NCI-H1092 (cell line): ENCODE measurements at places on chromosomes 6 and 20.

DNA sequence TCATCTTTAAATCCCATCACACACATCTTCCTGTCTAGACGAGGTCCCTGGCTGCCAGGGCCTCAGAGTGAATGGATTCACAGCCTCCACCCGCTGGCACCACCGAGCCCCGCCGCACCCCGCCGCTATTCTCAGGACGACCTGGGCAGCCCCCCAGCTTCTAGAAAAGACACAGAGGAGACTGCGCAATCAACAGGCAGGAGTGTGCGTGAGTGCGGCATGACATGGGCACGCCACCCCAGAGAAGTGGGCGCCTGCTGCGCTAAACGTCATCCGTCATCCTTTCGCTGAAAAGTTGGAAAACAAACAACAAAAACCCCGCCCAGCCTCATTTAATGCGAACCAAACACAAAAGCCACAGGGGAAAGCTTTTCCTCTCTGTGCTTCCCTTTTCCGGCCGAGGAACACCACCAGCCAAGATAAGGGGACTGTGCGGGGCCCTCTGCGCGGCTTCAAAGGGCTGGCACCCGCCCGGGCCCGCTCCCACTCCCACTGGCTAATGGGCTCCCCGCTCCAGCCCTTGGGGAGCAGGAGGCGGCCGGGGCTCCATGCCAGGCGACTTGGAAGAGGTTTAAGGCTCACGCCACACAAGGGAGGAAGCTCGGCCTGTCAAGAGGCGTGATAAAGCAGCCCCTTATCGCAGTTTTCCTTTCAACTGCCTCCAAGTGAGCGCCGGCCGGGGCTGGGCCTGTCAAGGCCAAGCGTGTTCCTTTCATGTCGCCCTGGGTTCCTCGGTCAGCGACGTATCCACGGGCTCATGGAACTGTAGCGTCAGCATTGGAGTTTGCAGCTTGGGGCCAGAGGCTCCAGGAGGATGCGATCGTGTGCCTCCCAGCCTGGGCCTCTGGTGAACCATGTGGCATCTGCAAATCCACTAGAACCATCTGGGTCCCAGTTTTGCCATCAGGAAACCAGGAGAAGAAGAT lies 50.1 kb downstream of the NFATC2 start:
- peak; percentile 65 for DNase-seq

- DNase-seq: no peak
Observed at GRCh38 chr20:51586005-51586440, 43.5 kb upstream of the NFATC2 start.

- no peak for DNase-seq
Observed at GRCh38 chr6:68108233-68108835, 526.7 kb upstream of the ADGRB3 start.

- DNase-seq: no peak
Observed at GRCh38 chr6:100426241-100426640, 38.5 kb downstream of the SIM1 start.

DNA sequence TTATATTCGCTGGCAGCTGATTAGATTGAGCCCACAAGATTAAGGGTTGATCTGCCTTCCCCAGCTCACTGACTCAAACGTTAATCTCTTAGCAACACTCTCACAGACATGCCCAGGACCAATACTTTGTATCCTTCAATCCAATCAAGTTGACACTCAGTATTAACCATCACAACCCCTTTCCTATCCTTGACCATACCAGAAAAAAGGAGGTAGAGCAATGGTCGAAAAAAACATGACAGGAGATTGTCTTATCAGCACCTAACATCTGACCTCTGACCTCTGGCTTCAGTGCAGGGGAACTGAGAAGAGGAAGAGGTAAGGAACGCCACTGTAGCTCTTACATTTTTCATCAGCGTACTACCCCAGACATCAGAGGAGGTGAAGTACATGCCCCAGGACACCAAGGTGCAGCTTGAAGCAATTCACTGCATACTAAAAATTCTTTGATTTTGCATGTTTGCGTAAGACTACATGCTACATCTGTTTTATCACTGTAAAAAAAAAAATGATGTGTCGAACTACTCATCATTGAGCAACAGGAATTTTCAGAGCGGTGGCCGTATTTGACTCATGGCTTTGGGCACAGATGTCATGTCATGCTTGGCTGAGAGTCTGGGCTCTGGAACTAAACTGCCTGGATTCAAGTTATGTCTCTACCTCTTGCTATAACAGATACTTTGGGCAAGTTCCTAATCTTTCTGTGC lies 188.0 kb upstream of the TAB2 start:
- DNase-seq: no peak

- peak; percentile 77 for DNase-seq
Observed at GRCh38 chr6:164927288-164928056, 381.9 kb downstream of the C6orf118 start.

DNA sequence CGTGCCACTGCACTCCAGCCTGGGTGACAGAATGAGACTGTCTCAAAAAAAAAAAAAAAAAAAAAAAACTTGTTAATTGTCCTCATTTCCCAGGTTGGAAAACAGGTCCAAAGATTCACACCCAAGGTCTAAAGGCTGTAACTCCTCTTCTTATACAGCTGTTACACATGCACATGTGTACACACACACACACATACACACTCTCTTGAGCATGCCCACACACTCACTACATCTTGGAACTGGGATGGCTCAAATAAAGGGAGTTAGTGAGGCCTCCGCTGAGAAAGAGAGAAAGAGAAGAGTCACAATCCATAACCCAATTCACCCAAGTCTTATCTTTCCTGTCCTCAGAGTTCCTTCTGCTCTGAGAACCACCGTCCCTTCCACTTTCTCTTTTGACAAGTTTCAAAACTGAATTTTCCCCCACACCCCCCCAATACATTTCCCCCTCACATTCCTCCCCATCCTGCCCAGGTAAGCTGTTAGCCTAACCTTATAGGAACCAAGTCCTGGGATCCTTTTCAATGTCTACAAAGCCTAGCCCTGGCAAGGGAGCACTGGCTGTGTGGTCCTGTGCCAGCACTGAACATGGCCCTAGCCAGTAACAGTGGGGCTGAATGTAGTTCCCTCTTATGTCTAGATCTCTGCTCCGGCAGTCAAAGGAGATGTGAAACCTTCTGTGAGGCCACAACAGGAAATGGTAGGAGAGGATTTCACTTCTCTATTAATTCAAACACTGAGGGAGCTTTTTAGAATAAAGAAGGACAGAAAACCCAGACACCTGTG lies 3.2 kb upstream of the HLA-DMB start:
- no peak for DNase-seq

DNA sequence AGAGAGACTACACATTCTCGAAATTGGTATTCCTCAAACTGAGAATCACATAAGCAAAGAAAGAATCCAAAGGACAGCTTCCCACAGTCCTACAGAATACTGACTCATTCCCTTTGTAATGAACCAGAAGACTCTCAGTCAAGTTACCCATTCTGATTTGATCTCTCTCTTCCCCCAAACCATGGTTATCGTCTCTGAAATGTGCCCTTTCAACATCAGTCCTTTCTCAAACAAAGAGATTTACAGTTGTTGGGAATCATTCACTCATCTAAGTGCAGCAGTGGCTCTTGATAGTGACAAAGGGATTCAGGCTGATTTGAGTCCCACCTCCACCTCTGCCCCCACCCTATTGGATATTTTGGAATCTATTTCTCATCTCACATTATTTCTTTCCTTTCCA lies 15.0 kb upstream of the RSPO3 start:
- DNase-seq: no peak

DNA sequence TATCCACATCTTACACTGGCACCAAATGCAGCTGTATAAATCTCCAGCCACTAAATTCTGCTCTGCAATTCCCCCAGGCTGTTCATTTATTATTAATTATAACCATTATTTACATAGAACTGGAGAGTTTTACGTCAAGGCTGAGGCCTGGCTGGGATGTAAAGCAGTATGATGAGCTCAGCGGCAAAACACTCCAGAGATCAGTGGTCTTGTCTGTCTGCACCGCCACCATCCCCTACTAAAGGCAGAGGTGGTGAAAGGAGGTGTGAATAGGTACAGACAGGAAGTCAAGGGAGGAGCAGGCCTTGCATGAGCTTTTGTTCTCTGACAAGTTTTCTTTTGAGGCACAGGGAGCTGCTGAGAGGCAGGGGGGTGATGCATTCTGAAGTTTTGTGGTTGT lies 159.9 kb upstream of the PCSK2 start:
- DNase-seq: peak; percentile 11

DNA sequence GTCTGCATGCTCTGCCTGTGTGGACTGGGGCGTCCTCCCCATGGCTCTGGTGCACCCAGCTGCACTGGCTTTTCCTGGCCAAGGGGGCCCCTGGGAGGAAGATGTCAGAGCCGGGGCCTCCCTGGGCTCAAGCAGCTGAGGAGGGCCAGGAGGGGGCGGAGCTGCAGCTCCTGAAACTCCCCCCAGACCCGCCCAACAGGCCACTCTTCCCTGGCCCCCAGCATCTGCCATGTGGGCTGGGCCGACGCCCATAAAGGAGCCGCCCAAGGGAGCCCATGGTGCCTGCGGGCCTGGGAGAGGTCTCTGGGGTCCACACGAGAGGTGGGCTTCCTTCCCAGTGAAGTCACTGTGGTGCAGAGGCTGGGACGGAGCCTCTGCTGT lies 4.0 kb downstream of the RBBP8NL start:
- no peak for DNase-seq

- no peak for DNase-seq
Observed at GRCh38 chr20:42974347-42974746, 215.4 kb downstream of the PTPRT start.

- no peak for DNase-seq
Observed at GRCh38 chr6:75397656-75398465, 95.7 kb downstream of the FILIP1 start.

GRCh38 chr20:37162646-37163045 lies 16.5 kb upstream of the RPN2 start:
- no peak for DNase-seq

DNA sequence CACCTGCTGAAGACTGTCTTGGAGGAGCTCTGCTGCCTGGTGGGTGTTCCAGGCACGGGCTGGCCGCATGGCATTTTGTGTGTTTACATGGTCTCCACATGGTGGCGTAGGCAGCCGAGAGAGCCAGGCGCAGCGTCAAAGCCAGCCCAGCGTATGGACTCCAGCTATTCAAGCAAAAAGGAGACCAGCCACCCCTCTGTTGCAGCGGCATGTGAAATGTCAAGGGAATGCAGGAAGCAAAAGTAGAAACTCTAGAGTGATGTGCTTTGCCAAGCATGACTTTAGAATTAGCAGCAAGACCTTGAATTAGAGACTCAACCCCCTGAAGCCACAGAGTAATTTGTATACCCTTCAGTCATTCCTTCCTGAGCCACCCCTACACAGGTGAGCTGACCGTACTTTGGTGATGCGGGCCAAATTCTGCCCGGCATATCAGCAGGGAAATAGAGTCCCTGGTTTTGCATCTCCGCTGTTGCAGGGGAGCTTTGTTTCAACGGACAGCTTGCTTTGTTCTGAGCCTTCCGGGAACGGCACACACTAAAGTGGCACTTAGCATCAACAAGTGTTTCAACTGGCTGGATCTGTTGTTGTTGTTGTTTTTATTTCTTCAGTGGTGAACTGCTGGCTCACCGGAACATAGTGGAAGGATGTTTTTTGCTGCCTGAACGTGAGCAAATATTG lies 48.5 kb downstream of the FNDC1 start:
- peak; percentile 12 for DNase-seq

DNA sequence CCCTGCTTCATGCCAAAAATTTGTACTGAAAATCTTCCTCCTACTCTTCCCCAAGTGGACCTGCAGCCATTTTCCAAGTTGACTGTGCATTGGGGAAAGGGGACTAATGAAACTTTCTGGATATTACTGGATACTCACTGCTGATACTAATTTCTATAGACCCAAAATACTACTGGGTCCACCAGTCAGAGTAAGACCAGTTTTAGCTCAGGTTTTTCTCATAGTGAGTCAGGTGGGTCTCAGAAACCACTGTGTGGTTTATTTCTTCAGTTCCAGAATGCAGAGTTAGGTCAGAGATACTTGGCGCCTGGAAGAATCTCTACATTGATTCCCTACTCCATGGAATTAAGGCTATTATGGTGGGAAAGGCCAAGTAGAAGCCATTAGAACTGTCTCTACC lies 274.8 kb upstream of the SYNCRIP start:
- DNase-seq: no peak

- DNase-seq: no peak
Observed at GRCh38 chr6:35202066-35202546, 11.7 kb upstream of the SCUBE3 start.

- no peak for DNase-seq
Observed at GRCh38 chr6:135403584-135403983, 94.0 kb downstream of the AHI1 start.

GRCh38 chr6:157020881-157021343 lies 243.7 kb downstream of the ARID1B start:
- DNase-seq: no peak

- no peak for DNase-seq
Observed at GRCh38 chr6:145608850-145609249, 126.5 kb downstream of the EPM2A start.

- no peak for DNase-seq
Observed at GRCh38 chr6:131159578-131159977, 24.3 kb downstream of the AKAP7 start.

DNA sequence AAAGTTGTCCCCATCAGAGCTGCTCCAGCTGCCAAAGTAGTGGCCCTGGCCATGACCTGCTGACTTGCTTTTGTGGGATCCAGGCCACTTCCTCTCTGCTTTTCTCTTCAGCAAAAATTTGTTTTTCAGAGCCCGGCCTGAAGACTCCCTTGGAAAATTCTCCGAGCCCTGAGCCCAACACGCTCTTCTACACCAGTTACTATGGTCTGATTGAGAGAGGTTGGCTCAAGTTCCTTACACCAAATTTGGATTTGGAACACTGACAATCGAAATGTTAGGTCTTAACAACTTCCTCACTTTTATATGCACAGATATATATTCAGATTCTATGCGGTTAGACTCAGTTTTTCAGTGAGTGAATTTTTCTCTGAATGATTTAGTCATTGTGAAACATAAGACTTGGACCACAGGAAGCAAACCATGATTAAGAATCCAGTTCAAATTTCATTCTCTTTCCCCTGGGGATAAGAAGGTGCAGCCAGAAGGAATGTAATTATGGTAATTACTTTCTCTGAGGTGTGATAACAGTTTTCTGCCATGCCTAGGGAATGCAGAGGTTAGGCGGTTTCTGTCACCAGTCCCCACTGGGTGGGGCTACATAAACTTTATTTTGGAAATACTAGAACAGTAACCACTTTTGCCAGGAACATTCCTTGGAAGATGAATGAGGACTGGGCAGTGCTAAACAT lies 365.2 kb downstream of the SYNE1 start:
- no peak for DNase-seq

- no peak for DNase-seq
Observed at GRCh38 chr20:6857927-6858326, 90.4 kb downstream of the BMP2 start.

DNA sequence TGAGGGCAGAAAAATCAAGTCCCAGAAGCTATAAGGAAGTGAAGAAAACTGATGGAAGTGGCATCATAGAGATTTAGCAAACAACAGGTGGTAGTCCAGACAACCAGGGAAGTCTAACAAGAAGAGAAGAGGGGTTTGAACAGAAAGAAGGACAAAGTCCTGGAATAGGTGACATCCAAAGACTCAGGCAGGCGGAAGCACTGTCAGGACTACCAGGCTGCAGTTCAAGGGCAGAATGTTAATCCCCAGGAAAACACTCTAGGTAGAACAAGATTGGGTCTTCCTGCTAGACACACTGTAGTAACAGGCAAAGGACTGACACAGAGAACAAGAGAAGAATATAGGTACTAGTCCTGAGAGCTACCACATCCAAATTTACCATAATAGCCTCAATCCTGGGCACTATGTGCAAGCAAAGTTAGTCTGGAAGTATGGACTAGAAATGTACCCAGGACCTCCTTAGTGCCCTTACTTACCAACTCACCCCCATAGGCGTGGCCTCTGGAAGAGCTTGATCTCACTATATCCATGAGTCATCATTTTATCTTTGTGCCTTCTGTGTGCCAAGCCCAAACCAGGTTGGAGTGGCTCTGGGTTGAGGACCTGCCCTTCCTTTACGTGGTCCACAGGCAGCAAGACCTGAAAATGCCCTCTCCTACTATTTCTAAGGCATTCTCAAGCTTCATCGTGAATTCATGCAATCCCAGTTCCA lies 2.2 kb upstream of the EPB41L2 start:
- DNase-seq: no peak
